Effector CD4-positive, alpha-beta T cell (primary cell): ENCODE measurements at places on chromosomes 2 and 18.

DNA sequence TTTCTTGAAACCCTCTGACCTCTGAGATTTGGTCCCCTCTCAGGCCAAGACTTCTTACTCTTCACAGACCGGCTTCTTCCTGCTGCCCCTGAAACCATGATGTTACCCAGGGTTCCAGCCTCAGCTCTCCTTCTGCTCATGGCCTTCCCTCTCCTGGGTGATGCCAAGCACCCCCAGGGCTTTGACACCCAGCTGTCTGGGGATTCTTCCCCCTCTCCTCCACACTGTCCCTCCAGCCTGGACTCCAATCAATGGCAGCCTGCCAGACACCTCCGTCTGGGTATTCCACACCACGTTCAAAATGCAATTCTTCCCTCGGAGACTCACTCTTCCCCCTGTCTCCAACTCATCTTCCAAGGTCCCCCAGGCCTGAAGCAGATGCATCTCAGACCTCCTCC is 25.0 kb downstream of the SPP2 start:
- DNase-seq = no peak

DNA sequence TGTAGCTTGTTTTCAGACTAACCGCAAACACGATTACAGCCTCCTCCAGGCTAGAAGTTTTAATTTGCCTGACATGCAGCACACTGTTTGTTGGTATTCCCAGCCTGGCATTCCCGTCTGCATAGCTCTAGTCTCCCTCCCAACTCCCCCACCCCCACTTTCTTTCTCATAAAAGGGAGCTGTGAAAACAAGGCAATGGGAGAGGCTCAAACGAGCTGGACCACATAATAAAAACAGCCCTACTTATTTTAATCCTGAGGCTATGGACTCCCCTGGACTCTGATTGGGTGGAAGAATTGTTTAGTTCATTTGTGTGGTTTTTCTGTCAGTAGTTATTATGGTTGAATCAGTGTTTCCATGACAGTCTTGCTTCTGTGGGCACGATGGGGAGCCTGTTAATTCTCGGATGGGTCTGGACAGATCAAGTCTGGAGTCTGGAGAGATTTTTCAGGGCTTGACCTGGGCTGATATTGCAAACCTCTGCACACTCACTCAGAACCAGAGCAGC is 1.2 kb downstream of the STON1 start:
- DNase-seq = no peak

DNA sequence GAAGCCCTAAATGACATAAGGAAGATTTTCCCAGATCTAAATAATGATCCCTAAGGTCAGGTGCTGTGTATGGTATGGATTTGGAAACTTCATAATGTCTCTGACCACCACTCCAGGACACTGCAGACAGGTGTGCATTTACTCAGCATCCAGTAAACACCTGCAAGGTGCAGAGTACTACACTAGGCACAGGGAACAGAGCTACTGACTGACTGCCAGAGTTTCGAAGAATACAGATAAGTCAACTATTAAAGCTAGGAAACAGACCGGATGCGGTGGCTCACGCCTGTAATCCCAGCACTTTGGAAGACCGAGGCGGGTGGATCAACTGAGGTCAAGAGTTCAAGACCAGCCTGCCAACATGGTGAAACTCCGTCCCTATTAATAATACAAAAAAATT is 65.0 kb downstream of the ATP8B1 start:
- DNase-seq = no peak

- no peak for DNase-seq
Observed at GRCh38 chr2:215712871-215713790, 277.3 kb upstream of the FN1 start.

DNA sequence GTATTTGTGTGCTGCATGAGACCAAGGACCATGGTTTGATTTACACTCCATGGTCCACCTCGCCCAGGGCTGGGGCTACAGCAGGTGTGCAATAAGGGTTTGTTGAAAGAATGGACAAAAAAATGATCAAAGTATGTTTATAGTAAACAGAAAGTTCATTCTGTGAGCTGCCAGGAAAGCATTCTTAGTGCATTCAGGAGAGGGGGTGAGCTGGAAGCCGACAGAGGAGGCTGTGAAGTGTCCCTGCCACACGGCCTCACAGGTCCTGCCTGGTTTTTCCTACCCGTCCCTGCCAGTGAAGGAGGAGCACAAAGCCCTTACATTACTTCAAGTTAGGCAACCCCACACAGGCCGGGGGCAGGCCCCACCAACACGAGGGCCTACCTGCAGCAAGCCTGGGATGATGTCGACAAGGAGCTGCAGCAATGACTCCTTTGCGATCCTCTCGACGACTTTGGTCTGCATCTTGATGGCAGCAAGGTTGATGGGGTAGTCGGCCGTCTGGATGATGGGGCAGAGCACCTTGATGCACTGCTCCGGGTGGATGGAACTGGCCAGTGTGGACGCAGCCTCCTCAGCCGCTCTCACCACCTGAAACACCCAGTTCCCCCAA is 63.2 kb upstream of the TFCP2L1 start:
- DNase-seq = no peak

GRCh38 chr2:33136566-33136965 is 189.8 kb downstream of the LTBP1 start:
- no peak for DNase-seq

- no peak for DNase-seq
Observed at GRCh38 chr2:132595693-132596092, 74.3 kb downstream of the LYPD1 start.

GRCh38 chr2:108858894-108859293 is 72.3 kb downstream of the CCDC138 start:
- no peak for DNase-seq

DNA sequence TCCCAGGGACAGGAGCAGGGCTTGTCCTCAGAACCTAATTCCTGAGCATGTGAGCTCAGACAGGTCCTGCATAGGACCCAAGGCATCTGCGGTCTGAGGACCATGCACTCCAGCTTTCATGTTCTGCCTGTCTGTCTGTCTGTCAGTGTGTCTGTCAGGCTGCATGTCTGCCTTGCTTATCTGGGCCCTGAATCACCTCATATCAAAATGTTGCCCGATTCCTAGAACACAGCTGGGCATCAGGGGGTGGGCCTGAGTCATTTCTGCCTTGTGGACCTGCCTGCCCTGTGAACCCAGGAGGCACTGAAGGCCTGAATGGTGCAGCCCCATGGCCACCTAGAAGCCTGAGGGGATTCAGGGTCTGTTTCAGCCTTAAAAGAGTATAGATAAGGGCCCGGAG is 22.1 kb downstream of the INHBB start:
- DNase-seq = no peak

DNA sequence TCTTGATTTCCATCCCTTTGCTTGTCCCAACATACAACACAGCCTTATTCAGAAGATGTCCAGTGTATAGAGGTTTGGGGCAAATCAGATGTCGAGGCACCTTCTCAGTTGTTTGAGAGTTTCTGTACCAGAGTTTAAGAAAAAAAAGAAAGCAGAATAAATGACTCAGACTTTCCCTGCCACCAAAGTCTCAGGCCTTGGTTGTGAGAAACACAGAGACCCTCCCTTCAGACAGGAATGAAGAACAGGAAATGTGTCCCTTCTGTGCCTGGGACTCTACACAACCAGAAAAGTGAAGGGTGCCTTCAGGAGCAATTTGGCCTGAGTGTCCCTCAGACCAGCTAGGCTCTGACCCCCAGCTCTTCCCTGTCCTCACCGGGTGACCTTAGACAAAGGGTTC is 37.3 kb upstream of the REL start:
- no peak for DNase-seq

- no peak for DNase-seq
Observed at GRCh38 chr2:75558786-75559679, 1.7 kb downstream of the EVA1A start.

GRCh38 chr2:236120141-236120601 is 48.0 kb downstream of the GBX2 start:
- no peak for DNase-seq

GRCh38 chr2:231965102-231965501 is 3.6 kb downstream of the DIS3L2 start:
- no peak for DNase-seq

GRCh38 chr2:200767111-200767885 is 44.4 kb upstream of the BZW1 start:
- DNase-seq = no peak

GRCh38 chr2:218129458-218130135 is 3.8 kb downstream of the CXCR2 start:
- DNase-seq = no peak

GRCh38 chr2:181573140-181573736 is 83.7 kb downstream of the CERKL start:
- no peak for DNase-seq

GRCh38 chr2:21372654-21373053 is 248.9 kb downstream of the TDRD15 start:
- no peak for DNase-seq
